ENCODE measurements at places on chromosomes 7 and 10.

GRCh38 chr10:33674491-33674890 is 340.0 kb upstream of the NRP1 start:
- DNase-seq, result no peak

- no peak for DNase-seq
These were observed 4.1 kb upstream of the CPA4 start for GRCh38 chr7:130288829-130289228.

- DNase-seq, result peak; percentile 28
These were observed 55.5 kb downstream of the PIP4K2A start for GRCh38 chr10:22658745-22659410.

DNA sequence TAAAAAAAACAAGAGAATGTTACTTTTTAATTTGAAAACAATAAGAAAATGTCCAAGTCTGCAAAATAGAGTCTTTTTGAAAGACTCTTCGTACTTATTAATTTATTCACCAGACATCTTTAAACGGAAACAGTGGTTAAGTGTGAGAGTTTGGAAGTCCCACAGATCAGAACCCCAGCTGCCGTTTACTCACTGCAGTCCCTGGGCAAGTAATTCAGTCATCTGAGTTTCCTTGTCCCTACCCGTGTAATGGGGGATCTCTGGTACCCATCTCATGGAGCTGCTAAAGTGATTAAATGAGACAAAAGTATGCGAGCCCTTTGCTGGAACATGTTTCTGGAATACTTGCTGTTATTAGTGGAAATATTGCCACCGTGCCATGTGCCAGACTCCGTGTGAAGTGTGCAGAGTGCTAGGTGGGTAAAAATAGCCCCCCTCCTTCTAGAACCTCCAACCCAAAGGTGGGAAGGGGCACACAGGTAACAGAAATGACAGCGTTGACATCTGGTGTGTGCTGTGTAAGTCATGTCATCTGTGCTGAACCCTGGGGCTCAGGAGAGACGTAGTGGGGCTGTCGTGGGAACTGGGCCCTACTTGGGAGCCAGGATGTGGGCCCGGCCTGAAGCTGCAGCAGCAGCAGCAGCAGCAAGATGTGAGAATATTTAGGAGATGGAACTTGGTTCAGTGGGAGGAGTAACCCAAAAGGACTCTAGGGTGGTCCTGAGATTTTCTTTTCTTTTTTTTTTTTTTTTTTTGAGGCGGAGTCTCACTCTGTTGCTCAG is 140.5 kb downstream of the CUX1 start:
- no peak for DNase-seq

- DNase-seq, result peak; percentile 43
These were observed 49.1 kb downstream of the SLC37A3 start for GRCh38 chr7:140349144-140349771.

DNA sequence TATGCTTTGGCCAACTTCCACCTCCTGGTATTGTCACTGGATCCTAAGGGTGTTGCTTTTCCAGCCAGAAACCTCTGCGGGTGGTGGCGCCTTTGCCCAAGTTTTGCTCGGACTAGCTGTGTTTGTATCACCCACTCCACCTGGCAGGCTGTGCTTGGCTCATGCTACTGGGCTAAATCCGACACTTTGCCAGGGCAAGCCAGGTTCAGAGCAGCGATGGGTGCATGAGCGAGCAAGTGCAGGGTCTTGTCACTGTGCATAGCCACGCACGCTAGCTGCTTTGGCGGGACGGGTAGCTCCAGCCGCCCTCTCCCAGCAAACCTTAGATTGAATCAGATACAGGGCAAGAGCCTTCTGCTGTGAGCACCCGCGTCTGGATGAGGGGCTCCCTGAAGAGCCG is 737.5 kb downstream of the PCDH15 start:
- no peak for DNase-seq

GRCh38 chr7:143504937-143505297 is 27.2 kb downstream of the TAS2R41 start:
- DNase-seq, result peak; percentile 34

GRCh38 chr10:32207544-32207943 is 139.4 kb downstream of the EPC1 start:
- peak; percentile 60 for DNase-seq

- DNase-seq, result no peak
These were observed 56.8 kb downstream of the SEMA3A start for GRCh38 chr7:84137812-84138211.

DNA sequence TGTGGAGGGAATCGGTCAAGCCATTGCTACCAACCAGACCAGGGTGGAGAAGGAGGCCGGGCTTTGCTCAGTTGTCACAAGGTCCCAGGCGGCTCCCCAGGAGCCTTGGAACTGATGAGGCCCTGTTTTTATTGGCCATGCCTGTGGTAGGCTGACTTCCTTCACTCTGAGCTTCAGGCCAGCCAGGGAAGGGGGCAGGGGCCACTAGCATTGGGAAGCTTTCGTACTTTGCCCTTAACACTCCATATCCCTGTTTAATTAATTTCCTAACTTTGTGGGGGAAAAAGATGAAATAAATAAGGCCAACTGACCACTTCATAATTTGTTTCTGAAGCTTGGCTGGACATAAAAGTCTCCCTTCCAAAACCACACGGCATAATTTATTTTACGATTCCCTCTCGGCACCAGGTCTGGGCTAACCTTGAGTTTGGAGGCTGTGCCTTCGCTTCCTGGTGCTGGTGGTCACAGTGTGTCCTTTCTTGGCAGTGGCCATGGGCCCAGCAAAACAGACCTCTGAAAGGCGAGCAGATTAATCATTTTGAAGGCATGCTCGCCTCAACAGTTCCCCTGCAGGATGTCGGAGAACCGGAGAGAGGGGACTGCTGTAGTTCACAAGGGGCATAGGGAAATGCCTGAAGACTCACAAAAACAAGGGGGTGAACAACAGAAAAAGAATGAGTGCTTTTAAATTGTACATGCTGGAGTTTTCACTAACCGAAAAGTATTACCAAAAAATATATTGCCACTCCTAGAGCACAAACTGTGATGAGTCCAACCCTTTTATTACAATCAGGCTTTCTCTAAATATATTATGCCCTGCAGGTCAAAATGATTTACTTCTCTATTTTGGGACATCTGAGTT is 966.0 kb downstream of the LRMDA start:
- DNase-seq, result peak; percentile 20

GRCh38 chr10:94052866-94053791 is 59.4 kb downstream of the PLCE1 start:
- no peak for DNase-seq

GRCh38 chr10:127048630-127049029 is 143.4 kb downstream of the DOCK1 start:
- DNase-seq, result no peak

DNA sequence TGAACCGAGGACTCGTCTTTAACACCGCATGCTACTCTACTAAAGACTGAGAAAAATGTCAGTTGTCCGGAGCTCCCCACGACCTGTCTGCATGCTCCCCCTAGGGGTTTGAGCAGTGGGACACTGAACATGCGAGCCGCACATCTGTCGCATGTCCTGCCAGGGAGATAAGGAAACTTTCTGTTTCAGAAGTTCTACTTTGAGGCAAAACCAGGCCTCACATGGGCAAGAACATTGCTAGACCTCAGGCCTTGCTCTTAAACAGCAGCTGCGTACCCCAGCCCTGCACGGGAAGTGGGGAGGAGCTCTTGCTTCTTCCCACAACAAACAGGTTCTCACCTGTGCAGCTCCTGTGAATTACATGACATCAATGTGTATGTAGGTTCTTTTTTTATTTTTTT is 30.3 kb upstream of the HERPUD2 start:
- no peak for DNase-seq

DNA sequence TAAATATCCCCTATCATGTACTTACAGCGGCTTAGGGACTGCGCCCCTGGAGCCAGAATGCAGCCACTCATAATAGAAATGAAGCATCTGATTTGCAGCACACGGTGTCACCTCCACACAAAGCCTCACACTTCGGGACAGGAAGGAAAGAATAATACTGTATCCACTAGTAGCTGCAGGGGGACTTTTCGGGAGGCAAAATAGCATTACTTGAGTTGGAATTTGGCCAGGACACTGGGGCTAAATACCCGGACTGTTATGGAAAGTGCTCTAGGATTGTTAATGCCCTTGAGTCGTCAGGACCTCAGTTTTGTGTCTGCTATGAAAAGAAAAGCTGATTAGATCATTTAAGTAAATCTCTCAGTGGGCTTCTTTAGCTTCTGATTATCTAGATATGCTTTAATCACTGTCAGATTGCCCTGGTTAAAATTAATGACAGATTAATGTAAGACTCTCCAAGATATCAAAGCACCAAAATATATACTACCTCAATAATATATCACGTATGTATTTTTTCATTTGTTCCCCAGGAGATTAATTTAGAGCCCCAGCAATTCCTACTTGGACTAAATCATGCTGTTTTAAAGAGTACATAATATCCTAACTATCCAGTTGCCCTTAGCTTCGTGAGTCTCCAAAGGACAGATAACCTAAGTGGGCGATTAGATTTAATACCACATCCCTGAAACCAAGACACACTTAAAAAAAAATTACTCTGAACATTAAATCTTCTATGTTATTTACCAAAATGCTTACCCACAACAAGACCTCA is 173.0 kb upstream of the NEBL start:
- no peak for DNase-seq

DNA sequence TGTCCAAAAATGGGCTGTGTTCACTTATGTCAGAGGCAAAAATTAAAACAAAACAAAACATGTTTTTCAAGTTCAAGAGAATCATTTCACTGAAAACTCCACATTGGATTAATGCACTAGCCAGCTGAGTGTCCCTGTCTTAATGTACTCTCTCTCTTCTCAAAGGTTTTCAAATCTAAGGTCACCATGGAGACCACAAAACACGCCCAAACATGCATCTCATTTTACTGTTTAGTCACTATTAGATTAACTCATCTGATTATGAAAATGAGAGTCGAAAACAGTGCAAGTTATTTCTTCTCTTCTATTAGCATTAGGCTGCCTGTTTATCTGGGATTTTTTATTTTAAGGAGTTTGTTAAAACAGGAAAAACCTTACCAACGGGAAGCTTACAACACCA is 70.8 kb upstream of the ASAH2 start:
- DNase-seq, result peak; percentile 64

DNA sequence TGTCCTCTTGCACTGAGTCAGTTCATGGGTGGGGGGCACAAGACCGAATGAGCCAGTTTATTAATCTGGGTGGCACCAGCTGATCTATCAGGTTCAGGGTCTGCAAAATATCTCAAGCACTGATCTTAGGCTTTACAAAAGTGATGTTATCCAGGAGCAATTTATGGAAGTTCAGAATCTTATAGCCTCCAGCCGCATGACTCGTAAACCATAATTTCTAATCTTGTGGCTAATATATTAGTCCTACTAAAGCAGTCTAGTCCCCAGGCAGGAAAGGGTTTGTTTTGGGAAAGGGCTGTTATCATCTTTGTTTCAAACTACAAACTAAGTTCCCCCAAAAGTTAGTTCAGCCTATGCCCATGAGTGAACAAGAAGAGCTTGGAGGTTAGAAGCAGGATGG is 33.9 kb downstream of the AKR1C8 start:
- no peak for DNase-seq

GRCh38 chr7:120931243-120931642 is 19.3 kb upstream of the ING3 start:
- no peak for DNase-seq

GRCh38 chr10:14953424-14954000 is 384 bp downstream of the DCLRE1C start:
- DNase-seq, result peak; percentile 63

DNA sequence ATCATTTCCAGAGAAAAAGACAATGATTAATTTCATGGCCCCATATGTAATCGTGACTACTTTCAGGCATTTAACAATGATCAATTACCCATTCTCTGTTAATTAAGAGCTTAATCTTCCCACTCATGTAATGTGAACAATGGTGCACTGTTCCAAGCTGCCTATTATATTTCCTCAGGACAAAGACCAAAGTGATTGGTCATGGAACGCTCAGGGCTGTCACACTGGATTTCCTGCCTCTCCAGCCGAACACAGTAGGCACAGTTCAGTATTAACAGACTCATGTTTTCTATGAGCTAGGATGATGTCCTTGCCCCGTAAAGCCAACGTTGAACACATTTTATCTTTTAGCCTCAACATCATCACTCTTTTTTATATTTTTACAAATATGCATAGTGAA is 142.7 kb upstream of the FZD8 start:
- no peak for DNase-seq

DNA sequence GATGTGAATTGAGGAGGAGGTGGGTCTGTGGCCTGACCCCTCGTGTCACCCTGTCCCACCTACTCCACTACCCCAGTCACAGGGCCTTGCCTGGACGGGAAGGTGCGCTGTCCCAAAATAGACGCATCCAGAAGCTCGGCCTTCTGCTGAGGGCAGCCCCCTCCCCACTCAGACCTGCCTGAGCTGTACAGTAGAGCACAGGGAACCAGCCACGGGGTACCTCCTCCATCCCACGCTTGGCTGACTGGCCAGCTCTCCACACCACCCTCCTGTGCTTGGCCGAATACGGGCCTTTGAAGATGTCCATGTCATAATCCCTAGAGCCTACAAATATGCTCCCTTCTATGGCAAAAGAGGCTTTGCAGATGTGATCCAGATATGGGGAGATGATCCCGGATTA is 88.3 kb downstream of the CHST15 start:
- no peak for DNase-seq

GRCh38 chr7:92723943-92724342 is 112.4 kb downstream of the CDK6 start:
- no peak for DNase-seq

DNA sequence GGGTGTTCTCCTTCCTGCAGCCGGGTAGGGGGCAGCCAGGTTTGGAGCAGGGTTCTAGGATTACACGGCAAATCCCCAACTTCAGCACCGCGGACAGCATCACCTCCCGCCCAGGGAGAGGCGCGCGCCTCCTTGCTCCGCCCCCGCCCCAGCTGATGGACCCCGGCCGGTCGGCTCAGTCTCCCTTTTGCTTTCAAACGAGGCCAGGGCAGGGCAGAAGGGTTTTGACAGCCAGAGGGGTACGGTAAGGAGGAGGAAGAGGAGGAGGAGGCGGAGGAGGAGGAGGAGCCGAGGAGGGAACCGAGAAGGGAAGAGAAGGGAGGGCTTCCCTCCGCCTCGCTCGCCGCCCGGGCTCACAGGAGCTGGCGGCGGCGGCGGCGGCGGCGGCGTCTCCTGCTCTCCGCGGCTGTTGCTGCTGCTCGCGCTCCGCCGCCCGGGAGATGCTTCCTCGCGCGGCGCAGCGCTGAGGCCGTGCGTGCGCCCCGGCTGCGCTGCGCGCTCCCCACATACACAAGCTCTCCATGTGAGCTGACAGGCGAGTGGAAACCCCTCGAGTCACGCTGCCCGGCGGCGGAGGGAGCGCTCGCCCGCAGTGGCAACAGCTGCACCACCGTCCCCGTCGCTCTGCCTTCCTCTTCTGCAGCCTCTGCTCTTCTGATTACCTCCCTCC is 615 bp upstream of the CNTNAP2 start:
- peak; percentile 1 for DNase-seq
